NCI-H1436 treated with DMSO at 0.1 percent for 48 hours (cell line): ENCODE measurements at places on chromosomes 13 and 19.

GRCh38 chr19:51351266-51351990, 9.5 kb upstream of the VSIG10L start:
- no peak for DNase-seq

DNA sequence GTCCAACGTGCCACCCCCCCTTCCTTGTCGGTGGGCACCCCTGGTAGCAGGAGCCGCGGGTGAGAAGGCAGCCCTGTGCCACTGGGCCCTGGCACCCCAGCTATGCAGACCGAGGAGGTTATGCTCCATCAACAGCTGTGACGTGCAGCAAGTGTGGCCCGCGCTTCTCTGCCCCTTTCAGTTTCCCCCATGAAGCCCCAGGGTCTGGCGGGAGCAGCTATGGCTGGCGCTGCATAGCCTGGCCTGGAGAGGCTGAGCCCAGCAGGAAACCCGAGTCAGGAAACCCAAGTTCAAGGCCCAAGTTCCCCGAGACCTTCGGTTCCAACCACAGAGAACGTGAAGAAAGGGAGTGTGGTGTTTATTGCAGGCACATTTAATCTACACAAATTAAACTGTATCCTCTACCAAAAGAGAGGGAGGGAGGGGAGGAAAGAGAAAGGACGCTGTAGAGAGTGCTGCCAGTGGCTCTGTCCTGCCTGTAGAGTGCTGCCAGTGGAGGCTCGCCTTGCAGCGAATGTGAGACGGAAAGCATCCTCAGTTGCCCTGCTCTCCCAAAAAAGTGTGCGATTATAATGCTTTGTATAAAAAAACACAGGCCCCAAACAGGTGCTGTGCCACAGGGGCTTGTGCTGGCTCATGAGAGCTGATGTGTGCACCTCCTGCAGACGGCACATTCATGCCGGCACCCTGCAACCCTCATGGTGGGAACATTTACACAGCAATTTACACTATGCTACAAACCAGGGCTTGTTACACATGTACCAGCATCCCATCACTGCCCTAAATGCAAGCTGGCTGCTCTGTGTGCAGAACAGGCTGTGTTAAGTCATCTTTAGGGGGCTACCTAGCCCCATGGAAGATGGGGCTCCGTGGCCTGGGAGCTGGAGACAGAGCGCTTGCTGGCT, 16.3 kb downstream of the POP4 start:
- DNase-seq = no peak

DNA sequence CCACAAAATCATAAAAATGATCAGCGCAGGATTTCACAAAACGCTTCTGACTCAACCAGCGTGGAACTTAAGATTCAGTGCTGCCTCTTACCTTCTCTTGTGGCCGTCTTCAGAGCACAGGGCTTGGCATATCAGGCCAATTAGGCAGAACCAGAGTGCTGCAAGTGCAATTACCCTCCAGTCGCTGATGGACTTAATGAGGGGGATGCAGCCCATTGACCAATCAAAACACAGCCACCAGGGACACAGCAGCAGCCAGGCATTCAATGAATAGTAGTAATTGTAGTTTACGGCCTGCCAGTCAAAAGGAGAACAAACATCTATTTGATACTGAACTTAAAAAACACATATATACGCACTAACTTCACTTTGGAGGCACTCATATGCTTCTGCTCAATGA, 38.2 kb downstream of the TMTC4 start:
- peak; percentile 71 for DNase-seq

DNA sequence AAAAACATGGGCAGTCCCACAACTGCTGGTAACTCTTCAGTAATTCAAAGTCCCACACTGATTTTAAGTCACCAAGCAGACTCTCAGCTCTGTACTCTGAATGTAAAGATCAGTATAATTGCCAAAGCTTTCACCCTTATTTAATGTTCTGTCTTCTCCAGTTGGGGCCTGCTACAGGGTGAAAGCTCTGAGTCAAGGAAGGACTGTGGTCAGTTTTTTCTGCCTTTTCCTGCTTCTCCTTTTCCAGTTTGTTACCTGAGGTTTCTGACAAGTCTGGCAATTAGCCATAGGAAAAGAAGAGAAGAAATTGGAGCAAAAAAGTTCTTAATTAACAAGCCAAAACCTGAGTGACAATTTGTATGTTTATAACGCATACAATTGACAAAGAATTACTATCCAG, 279.3 kb downstream of the RBM26 start:
- DNase-seq = no peak

DNA sequence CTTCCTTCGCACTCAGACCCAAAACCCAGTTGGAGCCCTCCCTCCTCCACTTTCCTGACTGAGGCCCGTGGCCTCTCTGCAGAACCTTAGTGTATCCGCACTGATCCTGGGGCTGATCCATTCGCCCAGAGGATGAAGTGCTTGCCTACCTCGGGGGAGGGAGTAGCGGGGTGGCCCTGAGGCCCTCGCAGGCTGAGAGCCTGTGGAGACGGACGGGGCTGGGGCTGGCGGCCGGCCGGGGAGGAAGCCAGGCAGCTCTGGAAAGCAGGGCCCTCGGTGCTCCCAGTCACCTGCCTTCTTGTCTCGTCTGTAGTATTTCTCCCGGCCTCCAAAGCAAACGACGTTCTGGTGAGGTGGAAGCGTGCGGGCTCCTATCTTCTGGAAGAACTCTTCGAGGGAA, 1.3 kb downstream of the PROZ start:
- DNase-seq = no peak

- no peak for DNase-seq
These were observed 88.7 kb upstream of the PCDH9 start for GRCh38 chr13:67318860-67319259.
